ENCODE measurements at places on chromosomes 12 and 14. TPM values are rescaled to one million over a fixed set of nuclear protein-coding genes. Genes with fewer than 3 reads are reported as not detected.

DNA sequence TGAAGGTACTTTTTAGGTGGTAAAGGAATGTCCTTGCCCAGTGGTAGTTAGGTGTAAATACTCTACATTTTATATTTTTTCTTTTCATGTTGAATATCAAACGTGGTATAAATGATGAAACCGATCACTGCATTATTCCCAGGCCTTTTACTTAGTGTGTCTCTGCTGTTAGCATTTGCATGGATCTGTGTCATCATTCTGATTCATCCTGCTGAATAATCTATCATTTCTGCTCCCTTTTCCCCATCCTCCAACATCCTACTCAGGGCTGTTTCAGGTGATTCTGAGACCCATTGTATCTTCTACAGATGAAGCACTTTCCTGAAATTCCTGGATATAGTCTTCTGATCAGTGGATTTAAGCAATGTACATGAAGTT lies 61.0 kb upstream of the PTHLH start:
- no peak for DNase-seq

DNA sequence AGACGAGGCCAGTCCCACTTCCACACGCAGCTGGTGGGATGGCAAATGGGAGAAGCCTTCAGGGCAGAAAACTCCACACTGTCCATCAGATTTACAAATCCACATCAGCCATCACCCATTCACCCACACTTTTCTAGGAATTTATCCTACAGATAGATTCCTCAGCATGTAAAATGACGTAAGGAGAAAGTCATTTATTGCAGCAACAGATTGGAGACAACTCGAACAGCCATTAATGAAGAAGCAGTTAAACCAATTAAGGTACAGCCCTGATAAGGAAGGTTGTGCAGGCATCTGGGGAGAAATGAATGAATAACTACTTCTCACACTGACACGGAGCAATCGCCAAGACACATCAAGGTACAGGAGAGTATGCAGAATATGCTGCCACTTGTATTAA lies 26.2 kb downstream of the PRKAB1 start:
- DNase-seq: no peak

DNA sequence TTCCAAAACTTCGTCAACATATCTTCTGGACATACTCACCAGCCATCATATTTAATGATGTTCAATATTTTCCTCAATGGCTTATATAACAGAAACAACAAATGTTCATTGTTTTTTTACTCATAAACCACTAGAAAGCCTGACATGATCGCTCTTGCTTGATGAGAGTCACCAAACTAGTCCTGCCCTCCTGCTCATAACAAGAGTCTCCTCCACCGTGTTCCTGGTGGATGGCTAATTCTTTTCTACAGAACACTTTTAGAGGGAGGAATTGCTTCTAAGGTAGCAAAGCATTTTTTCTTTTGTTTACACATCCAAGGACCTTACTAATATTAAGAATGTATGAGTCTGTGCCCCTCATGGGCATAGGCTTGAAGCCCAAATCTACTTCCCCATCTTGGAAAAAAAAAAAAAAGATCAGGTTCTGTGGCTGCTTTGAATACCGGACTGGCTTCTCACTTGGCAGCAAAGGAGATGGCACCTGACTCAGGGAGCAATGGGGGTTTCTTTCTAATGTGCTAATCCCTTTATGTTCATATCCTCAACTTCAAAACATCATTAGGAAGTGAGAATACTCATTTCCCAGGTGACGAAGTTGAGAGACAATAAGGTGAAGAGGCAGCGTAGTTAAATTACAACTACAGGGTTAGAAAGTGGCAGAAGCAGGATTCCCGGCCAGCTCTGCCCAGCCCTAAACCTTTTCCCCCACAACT lies 188.8 kb downstream of the EPS8 start:
- no peak for DNase-seq

GRCh38 chr14:77343662-77344061 lies 22.8 kb downstream of the GSTZ1 start:
- no peak for DNase-seq

- no peak for DNase-seq
Measured at GRCh38 chr14:103279142-103280025, 54.7 kb upstream of the EIF5 start.

- peak; percentile 56 for DNase-seq
Measured at GRCh38 chr14:56855891-56856461, 45.7 kb upstream of the OTX2 start.

GRCh38 chr12:39301422-39301821 lies 141.5 kb downstream of the KIF21A start:
- DNase-seq: no peak

GRCh38 chr12:132804426-132804861 lies 24.2 kb downstream of the GOLGA3 start:
- DNase-seq: no peak

- no peak for DNase-seq
Measured at GRCh38 chr14:40629144-40629543, 977.5 kb upstream of the LRFN5 start.

DNA sequence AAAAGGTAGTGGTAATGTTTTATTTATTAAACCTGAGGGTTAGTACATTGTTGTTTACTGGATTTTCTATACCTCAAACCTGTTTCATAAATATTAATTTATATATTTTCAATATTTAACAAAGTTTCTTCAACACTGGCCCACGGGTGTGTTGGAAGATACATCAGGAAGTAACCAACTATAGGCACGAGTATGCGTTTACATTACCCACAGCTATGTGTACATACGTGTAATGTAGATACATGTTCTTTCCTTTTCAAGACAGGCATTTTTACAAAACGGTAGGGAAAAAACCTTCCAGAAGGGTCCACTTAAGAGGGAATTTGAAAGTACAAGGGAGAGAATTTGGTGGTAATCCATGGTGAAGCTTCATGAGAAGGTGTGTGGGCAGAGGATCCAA lies 17.8 kb upstream of the KCNA1 start:
- DNase-seq: no peak

GRCh38 chr14:69687606-69688298 lies 76.4 kb downstream of the SUSD6 start:
- DNase-seq: no peak

The LRRIQ1 gene
- total RNA-seq: 13.9 TPM

The DBX2 gene
- total RNA-seq: 0.73 TPM

The LMO3 gene
- total RNA-seq: 62.1 TPM

The ZFHX2 gene
- total RNA-seq: 4.2 TPM

The SLC35F4 gene
- 6.5 TPM for total RNA-seq

The ARMH4 gene
- total RNA-seq: 47.2 TPM

The HNF1A gene
- not detected for total RNA-seq
